ENCODE measurements at places on chromosomes 7 and 10.

DNA sequence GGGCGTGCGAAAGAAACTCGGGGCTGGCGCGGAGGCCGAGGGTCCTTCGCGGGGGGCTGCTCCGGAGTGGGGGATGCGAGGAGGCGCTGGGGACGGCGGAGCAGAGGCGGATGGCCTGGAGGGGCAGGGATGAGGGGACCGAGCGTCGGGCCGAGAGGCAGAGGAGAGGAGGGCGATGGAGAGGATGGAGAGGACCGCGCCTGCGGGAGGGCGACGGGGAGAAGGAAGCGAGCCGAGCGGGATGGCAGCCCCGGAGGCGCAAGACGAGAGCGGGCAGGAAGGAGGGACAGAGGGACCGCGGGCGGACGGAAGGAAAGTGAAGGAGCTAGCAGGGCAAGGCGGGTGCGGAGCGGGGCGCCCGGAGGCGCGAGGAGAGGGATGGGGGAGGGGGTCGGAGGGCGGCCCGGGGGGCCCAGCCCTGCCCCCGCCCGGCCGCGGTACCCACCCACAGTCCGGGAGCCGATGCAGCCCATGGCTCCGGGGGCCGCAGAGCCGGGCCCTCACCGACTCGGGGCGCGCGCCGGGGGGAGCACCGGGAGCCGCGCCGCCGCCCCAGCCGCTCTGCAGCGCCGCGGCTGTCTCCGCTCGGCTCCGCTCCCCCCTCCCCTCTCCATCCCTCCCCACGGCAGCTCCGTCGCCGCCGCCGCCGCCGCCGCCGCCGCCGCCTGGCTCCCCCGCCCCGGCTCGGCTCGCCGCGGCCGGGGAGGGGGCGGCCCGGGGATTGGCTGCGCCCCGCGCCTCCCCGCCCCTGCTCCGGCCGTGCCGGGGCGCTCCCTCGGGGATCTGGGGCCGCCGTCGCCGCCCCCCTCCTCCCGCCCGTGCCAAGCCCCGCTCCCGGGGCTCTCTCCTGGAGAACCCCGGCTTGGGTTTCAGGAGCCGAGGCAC, at the start of gene FAM131B:
Gene FAM131B (minus strand): TSS at position 583 of the 885 bp plus-strand sequence. CDS start 110 bp downstream, at position 473.
- DNase-seq: no peak

DNA sequence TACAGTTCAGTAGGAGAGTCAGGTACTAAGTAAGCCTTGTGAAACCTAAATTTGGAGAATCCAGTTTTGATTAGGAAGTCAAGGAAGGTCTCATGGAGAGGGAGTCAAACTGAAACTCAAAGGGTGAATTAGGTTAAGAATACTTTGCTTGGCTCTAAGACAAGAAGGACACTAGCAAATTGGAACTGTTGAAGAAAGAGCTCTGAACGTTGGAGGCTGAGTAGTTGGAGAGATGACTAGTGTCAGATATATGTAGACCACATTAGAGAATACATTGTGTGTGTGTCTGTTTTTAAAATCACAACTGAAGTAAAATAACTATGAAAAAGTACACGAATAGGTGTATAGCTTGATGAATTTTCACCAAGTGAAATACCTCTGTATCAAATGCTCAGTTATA, 6.3 kb downstream of the VPS26A start:
- no peak for DNase-seq

- no peak for DNase-seq
Measured at GRCh38 chr10:72906446-72906845, 12.9 kb downstream of the OIT3 start.

DNA sequence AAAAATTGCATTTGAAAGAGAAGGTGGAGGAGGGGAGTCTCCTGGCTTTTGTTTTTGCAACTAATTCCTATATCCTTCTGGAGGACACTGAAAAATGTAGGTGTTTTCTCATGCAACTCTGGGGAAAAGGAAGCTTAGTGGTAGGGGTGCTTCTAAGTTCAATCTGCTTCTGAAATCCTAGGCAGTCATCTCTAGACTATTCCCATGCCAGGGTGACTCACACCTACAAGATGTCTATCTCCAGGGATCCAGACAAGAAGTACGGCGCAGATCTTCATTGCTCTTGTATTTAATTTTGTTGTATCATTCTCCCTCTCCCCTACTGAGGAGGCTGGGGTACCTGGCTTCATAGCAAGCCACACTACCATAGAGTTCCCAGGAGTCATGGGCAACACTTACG, 258.8 kb downstream of the PHF14 start:
- DNase-seq: no peak

DNA sequence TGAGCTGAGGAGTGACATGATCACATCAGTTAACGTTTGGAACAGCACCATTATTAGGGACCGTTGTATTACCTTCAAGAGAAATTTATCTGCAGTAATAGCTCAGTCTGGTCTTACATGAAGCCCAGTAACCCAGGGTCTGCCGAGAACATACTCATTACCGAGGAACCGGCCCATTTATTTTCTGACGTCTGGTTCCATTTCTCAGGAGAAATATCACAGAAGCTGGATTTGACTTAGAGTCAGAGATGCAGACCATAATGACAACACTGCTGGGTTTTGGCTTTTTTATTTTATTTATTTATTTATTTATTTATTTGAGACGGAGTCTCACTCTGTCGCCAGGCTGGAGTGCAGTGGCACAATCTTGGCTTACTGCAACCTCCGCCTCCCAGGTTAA, 163.1 kb downstream of the CCDC3 start:
- no peak for DNase-seq

DNA sequence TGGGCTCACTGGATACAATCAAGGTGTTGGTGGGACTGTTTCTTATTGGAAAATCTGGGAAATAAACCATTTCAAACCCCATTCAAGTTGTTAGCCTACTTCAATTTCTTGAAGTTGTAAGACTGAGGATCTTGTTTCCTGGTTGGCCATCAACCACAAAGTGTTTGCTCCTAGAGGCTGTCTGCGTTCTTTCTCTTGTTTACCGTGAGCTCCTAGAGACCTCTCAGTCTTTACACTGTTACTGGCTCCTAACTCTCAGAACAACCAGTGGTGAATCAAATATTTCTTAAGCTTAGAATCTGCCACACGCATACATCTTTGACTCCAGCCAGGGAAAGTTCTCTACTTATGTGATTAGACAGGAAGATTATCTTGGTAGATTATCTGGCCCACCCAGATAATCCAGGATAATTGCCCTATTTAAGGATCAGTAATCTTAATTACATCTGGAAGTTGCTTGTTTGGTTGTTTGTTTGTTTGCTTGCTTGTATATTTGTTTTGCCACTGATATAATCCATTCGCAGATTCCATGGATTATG, 798.7 kb downstream of the IPMK start:
- DNase-seq: no peak

DNA sequence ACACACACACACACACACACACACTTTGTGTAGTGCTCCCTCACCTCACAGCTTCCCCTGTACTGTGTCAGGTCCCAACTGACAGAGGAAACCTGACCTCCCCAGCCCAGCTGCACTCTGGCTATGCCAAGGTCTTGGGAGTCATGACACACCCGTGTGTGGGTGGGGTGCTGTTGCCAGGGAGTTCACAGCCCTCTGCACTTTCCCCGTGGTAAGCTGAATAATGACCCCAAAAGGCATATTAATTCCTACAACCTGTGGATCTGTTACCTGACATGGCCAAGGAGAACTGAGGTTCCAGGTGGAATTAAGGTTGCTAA, 8.9 kb upstream of the NANOS1 start:
- DNase-seq: peak; percentile 11

DNA sequence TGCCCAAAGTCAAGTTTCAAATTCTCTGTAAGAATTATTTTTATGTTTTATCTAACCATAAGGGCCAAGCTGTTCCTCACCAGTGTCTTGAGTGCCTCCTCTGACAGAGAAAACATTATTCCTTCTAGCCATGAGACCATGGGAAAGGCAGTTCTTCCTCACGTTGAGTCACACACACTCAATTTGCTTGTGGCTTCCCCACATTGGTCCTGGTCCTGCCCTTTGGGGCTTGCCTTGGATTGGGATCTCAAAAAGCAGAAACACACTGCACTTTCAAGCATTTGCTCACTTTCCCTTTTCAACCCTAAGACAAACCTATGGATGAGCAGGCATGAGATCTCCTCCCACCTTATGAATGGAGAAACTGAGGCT, 248.3 kb upstream of the IGFBP3 start:
- DNase-seq: no peak

All from activated T-helper 9 cell treated with anti-CD3 and anti-CD28 coated beads, Interleukin-2, amount 50 U/mL, for 16 hours (primary cell).